ENCODE measurements at places on chromosomes 13 and 19.

- no peak for DNase-seq
These were observed 15.5 kb upstream of the SERPINE3 start for GRCh38 chr13:51323824-51324511.

DNA sequence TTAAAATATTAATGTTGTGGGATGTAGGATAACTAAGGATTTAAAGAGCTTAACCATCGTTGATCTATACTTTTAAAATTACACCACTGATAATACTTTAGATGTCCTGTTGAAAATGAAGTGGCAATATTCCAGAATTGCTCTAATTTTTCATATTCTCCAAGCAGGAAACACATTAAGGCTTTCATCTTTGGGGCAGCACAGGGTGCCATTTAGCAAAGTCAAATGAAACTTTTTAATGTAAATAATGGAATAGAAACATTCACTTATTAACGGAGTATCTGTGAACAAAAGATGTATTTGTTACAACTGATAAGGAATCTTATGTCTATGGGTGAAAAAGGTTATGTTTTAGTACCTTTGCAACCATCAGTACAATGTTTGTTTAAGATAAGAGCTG is 50.0 kb upstream of the MIR17HG start:
- no peak for DNase-seq

DNA sequence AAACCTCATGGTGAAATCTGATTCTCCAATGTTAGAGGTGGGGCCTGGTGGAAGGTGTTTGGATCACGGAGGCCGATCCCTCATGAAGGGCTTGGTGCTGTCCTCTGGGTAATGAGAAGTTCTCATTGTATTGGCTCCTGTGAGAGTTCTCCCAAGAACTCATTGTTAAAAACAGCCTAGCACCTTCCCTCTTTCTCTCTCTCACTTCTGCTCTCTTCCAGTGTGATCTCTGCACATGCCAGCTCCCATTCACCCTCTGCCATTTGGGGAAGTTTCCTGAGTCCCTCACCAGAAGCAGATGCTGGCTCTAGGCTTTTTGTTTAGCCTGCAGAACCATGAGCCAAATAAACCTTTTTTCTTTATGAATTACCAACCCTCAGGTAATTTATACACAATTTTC is 3.1 kb upstream of the SUCLA2 start:
- no peak for DNase-seq

- no peak for DNase-seq
These were observed 45.6 kb upstream of the RAP2A start for GRCh38 chr13:97388373-97388772.

GRCh38 chr13:113041293-113041690 is 64.3 kb upstream of the F7 start:
- no peak for DNase-seq
